H1 (cell line): ENCODE measurements at places on chromosomes 3 and 15.

GRCh38 chr3:120227710-120228347 is 57.2 kb downstream of the GPR156 start:
- no peak for DNase-seq

DNA sequence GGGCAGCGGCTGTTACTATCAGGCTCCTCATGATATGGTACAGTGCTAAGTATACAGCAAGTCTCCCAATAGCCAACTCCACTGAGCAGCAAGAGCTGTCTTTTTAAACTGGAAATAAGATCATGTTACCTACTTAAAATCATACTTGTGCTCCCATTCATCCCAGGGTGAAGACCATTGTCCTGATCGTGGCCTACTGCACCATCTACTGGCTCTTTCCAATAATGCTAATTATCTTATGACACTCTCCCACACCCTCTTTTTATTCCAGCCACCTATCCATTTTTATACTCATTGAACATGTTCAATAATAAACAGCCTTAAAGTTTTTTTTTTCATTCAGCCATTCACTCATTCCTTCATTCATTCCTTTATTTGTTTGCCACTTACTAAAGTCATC is 117.7 kb downstream of the GBE1 start:
- no peak for DNase-seq

DNA sequence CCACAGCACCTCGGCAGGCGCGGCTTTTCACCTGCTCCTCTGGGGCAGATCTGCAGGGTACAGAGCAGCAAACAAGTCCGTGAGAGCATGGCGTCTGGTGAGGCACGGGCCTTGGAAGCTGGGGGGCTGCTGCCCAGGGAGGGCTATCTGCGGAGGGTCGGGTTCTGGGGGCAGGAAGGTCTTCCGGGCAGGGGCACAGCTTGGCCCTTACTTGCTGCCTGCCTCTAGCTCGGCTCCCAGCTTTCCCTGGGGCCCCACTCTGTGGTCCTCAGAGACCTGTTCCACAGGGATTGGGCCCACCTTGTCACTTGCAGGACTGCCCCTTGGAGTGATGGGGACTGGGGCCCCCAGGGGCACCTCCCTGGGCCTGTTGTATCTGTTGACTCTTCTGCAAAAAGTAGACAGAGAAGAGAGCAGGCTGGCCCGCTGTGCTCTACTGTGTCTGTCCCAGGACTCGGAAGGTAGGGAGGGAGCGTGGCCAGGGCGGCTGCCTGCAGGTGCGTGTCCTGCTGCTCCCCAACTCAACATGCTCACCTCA is 84.1 kb downstream of the TBC1D2B start:
- no peak for DNase-seq

GRCh38 chr3:100910986-100911385 is 82.2 kb downstream of the ABI3BP start:
- no peak for DNase-seq

DNA sequence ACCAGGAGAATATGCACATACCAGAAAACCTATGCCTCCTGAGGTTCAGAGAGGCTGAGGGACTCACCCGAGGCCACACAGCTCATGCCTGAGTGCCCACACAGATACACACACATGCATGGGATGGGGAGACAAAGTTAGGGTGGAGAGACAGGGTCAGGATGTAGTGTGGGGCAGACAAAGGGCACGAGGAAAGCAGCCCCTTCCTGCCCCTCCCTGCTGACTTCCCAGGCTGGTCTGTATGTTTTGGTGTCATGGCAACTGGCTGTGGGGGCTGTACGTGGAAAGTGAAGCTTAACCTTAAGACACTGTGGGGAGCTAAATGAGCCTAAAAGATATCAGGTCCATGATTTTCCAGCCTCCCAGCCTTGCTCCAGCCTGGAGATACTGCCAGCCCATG is 57.8 kb downstream of the EPHB3 start:
- DNase-seq: no peak

GRCh38 chr3:49397470-49397869 is 14.3 kb downstream of the RHOA start:
- DNase-seq: no peak

DNA sequence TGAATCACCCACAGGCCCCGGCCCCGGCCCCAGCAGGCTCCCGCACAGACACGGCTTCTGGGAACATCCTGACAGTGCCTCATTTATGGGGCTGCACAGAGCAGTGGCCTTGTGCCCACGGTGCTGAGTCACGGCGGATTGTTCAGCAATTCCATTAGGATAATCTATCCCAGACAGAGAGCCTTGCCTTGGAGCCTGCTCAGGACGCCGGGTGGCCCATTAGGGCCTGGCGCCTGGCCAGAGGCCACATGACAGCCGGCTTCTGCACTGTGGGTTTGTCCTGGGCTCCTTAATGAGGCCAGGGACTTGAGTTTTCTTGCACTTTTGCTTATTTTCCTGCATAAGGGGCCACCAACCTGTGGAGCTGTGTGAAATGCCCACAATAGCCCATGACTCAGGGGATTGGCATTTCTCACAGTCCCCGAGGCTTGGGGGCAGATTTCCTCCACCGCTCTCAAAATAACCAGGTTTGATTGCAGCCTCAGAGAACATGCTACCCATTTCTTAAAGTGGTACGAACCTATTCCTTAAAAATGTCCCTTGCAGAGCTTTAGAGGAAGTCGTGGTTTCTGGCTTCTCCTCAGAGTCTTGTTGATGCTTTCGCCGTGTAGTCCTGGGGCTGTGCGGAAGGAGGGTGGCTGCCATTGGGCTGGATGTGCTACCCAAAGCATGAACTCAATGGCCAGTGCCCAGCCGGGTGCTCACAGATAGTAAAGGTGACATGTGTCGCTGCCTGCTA is 19.0 kb downstream of the SYNM start:
- no peak for DNase-seq

DNA sequence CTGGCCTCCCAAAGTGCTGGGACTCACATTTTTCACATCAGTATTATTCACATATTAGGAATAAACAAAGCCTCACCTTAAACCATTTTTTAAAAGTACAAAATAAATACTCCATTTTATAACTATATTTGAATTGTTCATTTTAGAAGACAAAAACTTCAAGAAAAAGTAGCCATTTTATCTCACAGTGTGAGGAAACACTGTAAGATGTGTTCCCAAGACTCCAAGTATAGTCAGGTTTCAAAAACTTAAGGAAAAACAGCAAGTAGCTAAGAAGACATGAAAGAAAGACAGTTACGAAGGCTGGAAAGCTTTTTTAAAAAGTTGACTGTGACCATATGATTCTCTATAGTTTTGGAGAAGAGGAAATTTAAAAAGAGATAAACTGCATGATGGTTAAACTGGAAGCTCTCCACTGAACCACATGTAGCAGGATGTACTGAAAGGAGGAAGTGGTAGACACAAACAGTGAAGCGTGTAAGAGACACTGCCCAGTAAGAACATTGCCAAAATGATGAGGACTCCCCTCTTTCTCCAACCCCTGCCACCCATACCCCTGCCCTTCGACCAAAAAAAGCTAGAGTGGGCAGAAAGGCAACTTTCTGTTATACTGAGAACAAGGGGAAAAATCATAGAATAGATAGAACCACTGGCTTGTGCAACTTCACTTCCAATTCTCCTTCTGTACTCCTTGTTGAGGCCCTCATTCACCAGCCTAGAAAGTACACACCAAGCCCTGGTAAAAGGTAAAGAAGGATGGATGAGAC is 6.2 kb upstream of the TMF1 start:
- DNase-seq: no peak

GRCh38 chr15:46576646-46577395 is 942.0 kb downstream of the SQOR start:
- DNase-seq: no peak

DNA sequence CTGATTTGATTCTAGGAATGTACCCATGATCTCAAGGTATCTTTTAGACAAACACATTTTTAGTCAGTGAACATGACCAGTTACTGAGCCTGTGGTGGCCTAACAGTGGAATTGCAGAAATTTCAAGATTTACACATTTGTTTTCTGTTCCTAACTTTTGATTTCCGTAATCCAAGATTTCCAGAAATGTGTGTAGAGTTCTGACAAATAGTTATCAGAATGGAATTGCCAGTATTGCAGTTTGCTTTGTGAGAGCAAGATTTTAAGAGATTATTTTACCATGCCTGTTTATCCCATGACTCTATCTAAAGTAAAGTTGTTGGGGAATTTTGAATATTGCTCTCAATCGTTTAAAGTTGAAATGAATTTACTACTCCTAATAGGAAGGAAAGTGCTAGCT is 11.7 kb upstream of the UTS2B start:
- DNase-seq: no peak

DNA sequence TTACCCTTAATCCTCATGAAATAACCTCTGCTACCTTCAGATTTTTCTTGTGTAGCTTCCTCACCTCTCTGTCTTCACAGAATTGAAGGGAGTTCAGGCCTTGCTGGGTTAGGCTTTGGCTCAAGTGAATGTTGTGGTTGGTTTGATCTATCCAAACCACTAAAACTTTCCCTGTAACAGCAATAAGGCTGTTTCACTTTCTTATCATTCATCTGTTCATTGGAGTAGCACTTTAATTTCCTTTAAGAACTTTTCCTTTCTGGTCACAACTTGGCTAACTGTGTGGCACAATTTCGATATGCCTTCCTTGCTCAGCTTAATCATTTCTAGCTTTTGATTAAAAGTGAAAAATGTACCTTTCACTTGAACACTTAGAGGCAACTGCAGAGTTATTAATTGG is 129.8 kb downstream of the NR1I2 start:
- DNase-seq: no peak

GRCh38 chr15:100596792-100597191 is 5.2 kb downstream of the LINS1 start:
- DNase-seq: no peak
